Tibial nerve (tissue), 4 donors: ENCODE measurements at places on chromosomes 7 and 10. TPM values are rescaled to one million over a fixed set of nuclear protein-coding genes. Genes with fewer than 3 reads are reported as not detected.

The TET1 gene
- 11.1 TPM for total RNA-seq

The PIK3CG gene
- total RNA-seq = 3.1 TPM

The SIRT1 gene
- total RNA-seq = 42.8 TPM

The MYO1G gene
- total RNA-seq = 0.84 TPM

The NPY gene
- total RNA-seq = 5.4 TPM

The ZNF467 gene
- total RNA-seq = 6.9 TPM

GRCh38 chr10:99527526-99528493 lies 4.9 kb upstream of the NKX2-3 start:
- no peak overlapping the region for H3K4me3 ChIP-seq
- H3K27me3 ChIP-seq = peaks cover 2% of the 10 kb centered on the region
- H3K36me3 ChIP-seq = no peaks in the 10 kb centered on the region
- no peak overlapping the region for H3K27ac ChIP-seq

DNA sequence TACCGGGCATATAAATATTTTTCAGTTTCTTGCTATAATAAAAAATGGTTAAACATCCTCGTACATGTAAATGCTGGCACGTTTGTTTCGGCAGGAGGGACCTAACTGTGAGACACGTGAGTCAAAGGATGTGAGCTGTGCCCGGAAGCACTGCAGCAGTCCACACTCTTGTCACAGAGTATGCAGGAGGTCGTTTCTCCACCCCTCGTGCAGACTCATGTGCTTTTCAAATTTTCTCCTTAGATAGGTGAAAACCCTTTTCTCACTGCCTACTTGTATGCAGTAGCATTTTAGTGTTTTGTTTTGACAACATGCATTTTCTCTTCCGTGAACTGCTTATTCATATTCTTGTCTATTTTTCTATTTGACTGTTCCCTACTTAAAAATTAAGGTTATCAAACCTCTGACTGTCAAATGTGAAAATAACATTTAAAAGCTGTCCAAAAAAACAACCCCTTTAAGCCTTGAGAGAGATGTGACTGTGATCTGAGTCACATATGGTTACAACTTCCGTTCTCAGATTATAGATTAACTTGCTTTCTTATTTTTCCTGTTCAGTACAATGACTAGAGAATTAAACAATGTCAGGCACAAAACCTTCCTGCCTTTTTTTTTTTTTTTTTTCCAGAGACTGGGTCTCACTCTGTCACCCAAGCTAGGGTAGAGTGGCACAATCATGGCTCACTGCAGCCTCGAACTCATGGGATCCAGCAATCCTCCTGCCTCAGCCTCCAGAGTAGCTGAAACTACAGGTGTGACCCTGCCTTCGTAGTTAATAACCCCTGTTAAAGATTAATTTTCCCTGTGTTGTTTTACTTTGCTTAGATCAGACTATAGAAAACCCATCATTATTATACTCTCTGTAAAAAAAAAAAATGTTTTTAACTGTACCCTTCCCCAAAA lies 45.1 kb downstream of the DPY19L1 start:
- H3K36me3 ChIP-seq = no peaks in the 10 kb centered on the region
- no peak overlapping the region for H3K27ac ChIP-seq
- no peaks in the 10 kb centered on the region for H3K4me1 ChIP-seq
- no peak for DNase-seq
- H3K4me3 ChIP-seq = no peak overlapping the region
- no peaks in the 10 kb centered on the region for H3K27me3 ChIP-seq

DNA sequence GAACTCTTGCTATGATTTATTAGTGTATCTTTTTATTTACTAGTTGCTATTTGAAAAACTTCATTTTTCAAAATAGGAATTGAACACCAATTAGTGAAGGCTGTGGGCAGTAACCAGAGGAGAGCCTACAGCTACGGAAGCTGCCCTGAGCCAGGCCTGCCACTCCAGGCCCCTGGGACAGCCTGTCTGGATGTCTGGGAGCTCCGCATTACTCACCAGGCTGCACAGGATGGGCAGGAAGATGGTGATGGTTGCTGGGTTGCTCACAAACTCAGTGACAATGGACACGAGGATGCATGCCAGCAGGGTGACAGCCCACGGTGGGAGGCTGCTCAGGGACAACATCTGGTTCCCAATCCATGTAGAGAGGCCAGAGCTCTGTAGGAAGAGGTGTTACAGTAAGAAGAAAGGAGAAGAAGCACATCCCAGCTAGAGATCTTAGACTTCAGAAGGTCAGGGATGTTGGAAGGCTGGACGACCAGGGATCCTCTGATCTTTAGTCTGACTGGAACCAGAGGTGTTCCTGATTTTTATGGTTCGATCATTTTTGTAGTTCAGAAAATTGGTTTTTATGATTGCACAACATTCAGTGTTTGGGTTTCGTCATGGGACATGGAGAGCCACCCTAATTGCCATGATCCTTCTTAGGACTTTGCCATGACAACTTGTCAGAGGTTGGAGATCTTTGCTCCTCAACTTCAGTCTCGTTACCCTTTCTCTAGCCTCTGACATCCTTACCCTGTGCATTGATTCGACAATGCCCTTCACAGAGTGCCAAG lies 23.2 kb downstream of the STMP1 start:
- H3K4me3 ChIP-seq = no peak overlapping the region
- no peaks in the 10 kb centered on the region for H3K36me3 ChIP-seq
- DNase-seq = no peak
- H3K4me1 ChIP-seq = no peaks in the 10 kb centered on the region
- H3K27ac ChIP-seq = no peak overlapping the region
- H3K27me3 ChIP-seq = no peaks in the 10 kb centered on the region

- no peaks in the 10 kb centered on the region for H3K27me3 ChIP-seq
- H3K4me3 ChIP-seq = no peak overlapping the region
- no peak for DNase-seq
- H3K36me3 ChIP-seq = no peaks in the 10 kb centered on the region
- H3K27ac ChIP-seq = no peak overlapping the region
Measured at GRCh38 chr7:117296066-117296465, 26.8 kb downstream of the WNT2 start.

DNA sequence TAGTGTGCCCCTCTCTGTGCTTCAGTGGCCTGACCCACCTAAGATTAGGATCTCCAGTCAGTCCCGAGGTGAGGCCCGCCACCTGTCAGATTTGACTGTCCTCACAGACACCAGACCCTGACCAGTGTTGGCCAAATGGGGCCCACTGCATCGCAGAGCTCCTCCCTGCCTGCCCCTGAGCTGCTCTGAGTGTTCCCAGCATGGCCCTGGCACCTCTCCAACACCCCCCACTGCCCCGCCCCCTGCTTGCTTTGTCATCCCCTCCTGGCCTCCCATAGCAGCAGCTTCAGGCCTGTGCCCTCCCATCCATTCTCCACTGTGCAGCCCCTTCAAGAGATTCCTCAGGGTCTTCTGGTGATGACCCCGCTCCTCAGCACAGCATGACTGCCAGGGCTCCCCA lies 67.6 kb downstream of the C10orf120 start:
- no peaks in the 10 kb centered on the region for H3K36me3 ChIP-seq
- no peak overlapping the region for H3K4me3 ChIP-seq
- H3K27ac ChIP-seq = no peak overlapping the region
- no peaks in the 10 kb centered on the region for H3K27me3 ChIP-seq

DNA sequence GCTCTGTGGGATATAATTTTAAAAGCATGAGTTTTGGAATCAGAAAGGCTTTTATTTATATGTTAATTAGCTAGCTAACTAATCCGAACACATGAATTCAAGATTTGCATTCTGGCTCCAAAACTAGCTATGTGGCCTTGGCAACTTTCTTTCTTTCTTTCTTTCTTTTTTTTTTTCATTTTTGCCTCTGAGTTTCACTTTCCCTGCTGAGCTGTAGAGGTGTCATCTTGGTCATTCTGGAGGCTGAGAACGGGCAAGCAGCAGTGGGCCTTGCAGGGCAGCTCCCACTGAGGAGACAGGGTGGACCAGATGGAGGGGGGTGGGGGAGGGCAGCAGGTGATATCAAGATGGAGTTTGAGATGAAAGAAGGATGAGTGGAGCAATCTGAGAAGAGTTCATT lies 24.8 kb upstream of the SFMBT2 start:
- H3K27me3 ChIP-seq = no peaks in the 10 kb centered on the region
- no peaks in the 10 kb centered on the region for H3K36me3 ChIP-seq
- no peaks in the 10 kb centered on the region for H3K4me1 ChIP-seq
- no peak overlapping the region for H3K4me3 ChIP-seq

DNA sequence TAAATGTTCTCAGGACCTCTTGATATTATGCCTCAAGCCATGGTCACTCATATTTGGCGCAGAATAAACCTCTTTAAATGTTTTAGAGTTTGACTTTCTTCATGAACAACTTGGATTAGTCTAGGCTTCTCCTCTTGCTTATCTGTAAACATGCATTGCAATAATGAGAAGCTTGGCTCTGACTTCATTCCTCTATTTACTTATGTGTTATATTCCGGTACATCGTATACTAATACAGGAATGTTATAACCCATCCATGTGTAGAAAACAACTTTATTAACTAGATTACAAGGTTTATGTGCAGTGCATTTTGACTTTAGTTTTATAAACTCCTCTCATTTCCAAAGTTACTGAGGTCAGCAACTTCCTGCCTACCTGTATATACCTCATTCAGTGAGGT lies 944.3 kb upstream of the GHITM start:
- no peaks in the 10 kb centered on the region for H3K4me1 ChIP-seq
- no peak overlapping the region for H3K4me3 ChIP-seq
- no peak overlapping the region for H3K27ac ChIP-seq

GRCh38 chr10:55058800-55059199 lies 257.8 kb upstream of the PCDH15 start:
- H3K4me3 ChIP-seq = no peak overlapping the region
- DNase-seq = no peak
- no peak overlapping the region for H3K27ac ChIP-seq
- H3K27me3 ChIP-seq = no peaks in the 10 kb centered on the region
- no peaks in the 10 kb centered on the region for H3K4me1 ChIP-seq

DNA sequence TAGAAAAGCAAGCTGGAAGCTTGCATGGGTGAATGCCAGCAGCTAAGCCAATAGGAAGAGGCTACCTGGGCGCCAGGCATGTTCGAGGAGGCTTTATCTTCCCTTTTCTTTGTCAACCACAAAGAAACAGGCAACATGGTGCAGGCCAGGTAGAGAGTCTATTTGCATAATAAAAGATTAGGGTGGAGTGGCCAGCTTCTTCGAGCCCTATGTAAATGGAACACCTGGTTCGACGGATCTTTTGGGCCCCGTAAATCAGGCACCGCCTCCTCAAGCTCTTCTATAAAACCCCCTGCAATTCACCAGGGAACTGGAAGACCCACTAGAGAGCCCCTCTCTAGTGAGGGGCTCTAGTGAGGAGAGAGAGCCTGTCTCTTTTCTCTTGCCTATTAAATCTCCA lies 1106.2 kb upstream of the CELF2 start:
- no peaks in the 10 kb centered on the region for H3K4me1 ChIP-seq
- no peak for DNase-seq
- H3K4me3 ChIP-seq = no peak overlapping the region

- H3K36me3 ChIP-seq = no peaks in the 10 kb centered on the region
- no peaks in the 10 kb centered on the region for H3K4me1 ChIP-seq
- no peak for DNase-seq
- no peak overlapping the region for H3K27ac ChIP-seq
- H3K27me3 ChIP-seq = no peaks in the 10 kb centered on the region
- H3K4me3 ChIP-seq = no peak overlapping the region
Measured at GRCh38 chr7:84841809-84842208, 345.0 kb downstream of the SEMA3D start.
